Substantia nigra (tissue), 51 donors: ENCODE measurements at places on chromosomes 16 and 17.

GRCh38 chr17:79020631-79021301 is 3.2 kb upstream of the C1QTNF1 start:
- DNase-seq = no peak

DNA sequence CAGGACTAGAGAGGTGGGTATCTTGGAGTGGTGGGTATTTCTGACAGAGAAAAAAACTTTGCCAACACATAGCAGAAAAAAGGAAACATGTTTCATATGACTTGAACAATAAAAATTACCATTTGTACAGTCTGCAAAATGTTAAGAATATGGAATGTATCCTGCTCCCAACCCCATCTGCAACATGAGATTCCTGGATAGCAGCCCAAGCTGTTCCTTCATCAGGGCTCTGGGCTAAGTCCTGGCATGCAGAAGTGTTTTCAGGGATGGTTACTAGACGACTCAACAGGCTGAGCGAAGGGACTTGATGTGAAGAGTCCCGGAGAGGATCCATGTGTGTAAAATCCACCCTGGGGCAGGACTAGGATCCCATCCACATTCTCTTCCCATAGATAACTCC is 121.0 kb upstream of the IRX3 start:
- DNase-seq = no peak

DNA sequence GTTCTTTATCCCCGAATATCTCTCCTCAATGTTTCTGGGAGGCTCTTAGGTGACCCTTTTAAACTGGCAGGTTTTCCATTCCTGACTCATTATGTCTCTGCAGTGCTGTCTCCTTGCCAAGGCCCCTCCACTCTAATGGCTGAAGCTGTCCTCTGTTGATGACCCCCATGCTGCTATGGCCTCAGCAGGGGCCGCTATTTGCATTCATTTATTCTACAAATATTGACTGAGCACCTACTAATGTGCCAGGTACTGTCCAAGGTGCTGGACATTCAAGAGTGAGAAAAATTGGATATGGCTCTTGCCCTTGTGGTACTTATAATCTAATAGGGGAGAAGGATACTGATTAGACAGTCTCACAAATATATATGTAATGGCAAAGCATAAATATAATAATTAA is 55.4 kb downstream of the GP2 start:
- no peak for DNase-seq

DNA sequence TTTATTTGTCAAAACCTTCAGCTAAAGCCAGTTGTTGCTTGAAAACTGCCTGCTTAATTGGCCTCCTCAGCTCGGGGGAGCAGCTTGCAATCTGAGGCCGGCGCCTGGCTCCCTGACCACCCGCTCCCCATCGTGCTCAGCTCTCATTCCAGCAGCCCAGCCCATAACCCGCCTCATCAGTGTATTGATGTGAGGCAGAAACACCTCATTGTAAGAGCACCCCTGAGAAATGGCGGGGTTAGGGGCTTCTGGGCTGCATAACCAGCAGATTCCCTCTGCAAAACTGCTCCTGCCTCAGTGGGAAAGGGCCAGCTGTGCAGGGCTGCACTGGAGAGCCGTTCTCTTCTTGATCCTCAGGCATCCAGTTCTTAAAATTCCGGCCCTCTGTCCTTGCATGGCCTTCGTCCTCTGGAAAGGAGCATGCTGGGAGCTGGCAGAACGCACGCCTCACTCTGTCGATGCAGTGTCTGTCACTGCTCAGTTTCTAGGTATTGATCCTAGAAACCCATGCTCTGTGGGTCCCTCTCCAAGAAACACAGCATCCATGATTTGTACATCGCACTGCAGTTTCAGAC is 113.8 kb upstream of the CHMP6 start:
- no peak for DNase-seq

- DNase-seq = no peak
These were observed 7.3 kb downstream of the CDK5R1 start for GRCh38 chr17:32493976-32494513.
